Mammary microvascular endothelial cell (primary cell): ENCODE measurements at places on chromosomes 5 and 9. TPM values are rescaled to one million over a fixed set of nuclear protein-coding genes. Genes with fewer than 3 reads are reported as not detected.

The SPATA31A7 gene
- not detected in 2 replicates for total RNA-seq

The SLC23A1 gene
- total RNA-seq: not detected in 2 replicates

The RPL35 gene
- 2,542 and 2,608 TPM in 2 replicates for total RNA-seq

The REEP2 gene
- total RNA-seq: 1.1 and 1.3 TPM in 2 replicates

The IL3 gene
- not detected in 2 replicates for total RNA-seq

The DBH gene
- not detected in 2 replicates for total RNA-seq

The TIFAB gene
- total RNA-seq: not detected in 2 replicates

The IQGAP2 gene
- 0.39 and 1.1 TPM in 2 replicates for total RNA-seq

The TJP2 gene
- 342 and 391 TPM in 2 replicates for total RNA-seq
